ENCODE measurements at places on chromosomes 2 and 18.

DNA sequence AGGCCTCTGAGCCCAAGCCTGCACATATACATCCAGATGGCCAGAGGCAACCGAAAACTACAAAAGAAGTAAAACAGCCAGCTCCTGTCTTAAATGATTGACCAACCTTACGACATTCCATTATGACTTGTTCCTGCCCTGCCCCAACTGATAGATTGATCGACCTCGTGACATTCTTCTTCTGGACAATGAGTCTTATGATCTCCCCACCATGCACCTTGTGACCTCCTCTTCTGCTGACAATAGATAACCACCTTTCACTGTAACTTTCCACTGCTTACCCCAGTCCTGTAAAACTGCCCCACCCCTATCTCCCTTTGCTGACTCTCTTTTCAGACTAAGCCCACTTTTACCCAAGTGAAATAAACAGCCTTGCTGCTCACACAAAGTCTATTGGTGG is 670.0 kb upstream of the PKDCC start:
- DNase-seq = no peak

- no peak for DNase-seq
Observed at GRCh38 chr18:8816816-8817215, 111.5 kb downstream of the MTCL1 start.

DNA sequence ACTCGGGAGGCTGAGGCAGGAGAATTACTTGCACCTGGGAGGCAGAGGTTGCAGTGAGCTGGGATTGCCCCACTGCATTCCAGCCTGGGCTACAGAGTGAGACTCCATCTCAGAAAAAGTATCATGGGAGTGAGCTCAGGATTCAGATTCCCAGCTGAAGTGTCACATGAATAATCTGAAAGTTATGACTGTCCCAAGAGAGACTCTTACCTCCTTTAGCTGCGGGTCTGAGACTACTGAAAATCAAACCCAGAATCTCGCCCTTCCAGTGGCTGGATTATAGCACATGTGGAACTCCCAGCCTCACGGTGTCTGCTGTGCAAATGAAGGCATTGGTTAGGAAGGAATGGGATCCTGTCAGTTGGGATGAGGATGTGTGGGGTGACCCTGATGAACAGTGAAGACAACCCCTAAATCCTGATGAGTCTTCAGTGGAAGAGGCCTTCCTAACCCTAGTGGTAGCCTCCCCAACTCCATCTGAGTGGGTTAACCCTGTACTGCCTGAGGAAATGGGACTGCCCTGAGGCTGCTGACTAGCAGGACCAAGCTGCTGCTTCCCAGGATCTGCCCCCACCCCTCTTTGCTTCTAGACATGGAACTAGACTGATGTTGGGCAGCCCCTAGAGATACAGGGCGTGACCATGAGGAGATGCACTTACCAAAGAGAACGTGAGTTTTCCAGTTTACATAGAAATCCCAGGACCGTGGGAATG is 16.5 kb downstream of the BOK start:
- no peak for DNase-seq

DNA sequence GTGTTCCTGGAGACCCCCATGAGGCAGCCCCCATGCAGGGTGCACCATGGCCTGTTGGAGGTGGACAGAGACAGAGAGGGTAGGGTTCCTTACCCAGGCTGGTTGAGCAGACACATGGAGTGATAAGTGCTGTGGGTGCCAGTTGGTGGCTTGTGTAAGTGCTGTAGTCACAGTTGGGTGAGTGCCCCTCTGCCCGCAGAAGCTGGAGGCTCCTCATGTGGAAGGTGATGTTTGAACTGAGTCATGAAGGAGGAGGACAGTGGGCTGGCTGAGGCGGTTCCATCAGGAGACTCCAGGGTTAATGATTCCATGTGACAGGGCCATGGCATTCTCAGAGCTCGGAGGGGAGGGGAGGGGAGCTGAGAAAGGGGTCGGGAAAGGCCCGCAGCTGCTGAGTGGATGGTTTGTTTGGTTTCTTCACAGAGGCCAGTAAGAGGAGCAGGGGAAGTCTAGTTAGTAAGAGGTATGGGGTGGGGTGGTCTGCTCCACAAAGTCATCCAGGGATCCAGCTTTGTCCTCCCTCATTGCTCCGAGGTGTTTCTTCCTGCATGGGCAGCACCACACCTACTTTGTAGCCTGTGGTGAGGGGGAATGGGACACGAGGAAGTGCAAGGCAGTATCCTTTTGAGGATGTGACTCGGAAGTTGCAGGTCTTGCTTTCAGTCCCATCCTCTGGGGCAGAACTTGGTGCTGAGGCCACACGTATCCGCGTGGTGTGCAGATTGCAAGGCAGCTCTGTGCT is 13.6 kb downstream of the IMPA2 start:
- no peak for DNase-seq

All from NCI-H774 (cell line).